Skeletal muscle tissue (tissue), 5 donors: ENCODE measurements at places on chromosomes 12 and 14. TPM values are rescaled to one million over a fixed set of nuclear protein-coding genes. Genes with fewer than 3 reads are reported as not detected.

Gene TDRD9
- 0.52 TPM for total RNA-seq

Gene SERPINA9
- not detected for total RNA-seq

Gene SERPINA10
- total RNA-seq: not detected

Gene RIN3
- total RNA-seq: 4.7 TPM
